COLO829 (cell line): ENCODE measurements at places on chromosomes 6 and 20.

DNA sequence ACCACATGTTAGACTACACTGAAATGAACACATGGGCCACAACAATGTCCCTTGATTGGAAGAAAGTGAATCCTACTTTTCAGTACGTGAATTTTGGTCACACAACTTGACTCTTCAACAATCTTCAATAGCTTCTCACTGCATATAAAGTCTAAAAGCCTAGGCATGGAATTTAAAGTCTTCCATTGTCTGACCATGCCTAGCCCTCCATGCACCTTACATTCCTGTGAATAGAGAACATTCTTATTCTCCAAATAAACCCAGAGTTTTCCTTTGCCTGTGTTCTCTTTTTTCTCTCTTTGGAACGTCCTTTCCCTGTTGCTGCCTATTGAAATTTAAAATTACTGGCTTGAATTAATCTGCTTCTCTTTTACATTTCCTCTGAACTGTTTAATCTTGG, 207.5 kb downstream of the ASCC3 start:
- no peak for DNase-seq

DNA sequence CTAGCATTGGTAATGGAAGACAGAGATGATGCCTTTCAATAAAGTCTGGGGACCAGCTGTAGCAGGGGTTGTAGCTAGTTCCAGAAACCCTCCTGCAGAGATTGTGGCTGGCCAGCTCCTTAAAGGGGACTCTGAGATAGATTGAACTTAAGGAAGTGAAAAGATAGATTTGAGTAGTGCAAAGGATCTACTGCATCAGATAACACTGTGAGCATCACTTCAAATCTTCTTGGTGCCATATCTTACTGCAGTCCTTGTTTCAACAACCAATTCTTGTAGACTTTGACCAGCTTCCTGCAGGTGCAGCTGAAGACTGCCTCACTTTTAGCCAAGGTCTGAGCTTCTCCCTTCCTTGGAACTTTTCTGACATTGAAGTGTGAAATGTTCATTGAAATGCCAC, 14.8 kb upstream of the CEP162 start:
- DNase-seq, result no peak

DNA sequence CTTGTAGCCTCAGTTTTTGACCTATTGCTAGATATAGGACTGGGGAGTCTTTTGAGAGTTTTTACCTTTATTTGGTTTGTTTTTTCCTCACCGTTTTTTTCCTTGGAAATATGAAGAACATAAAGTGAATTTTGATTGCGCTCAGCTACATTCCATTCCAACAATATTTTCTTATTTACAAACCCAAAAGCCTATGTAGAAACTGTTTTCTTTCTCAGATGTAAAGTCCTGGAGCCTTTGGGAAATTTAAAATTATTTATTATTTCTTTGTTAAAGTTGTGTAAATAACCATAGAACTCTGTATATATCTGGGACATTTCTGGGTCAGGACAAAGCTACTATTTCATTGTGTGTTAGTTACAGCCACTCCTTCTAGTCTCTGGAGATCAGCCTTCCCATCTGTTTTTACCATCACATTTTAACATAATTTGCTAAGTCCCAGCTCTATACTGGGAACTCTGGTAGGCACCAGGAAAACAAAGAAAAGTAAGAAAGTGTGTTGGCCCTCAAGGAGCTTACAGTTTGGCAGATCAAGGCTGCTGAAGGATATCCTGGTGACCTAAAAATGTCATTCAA, 68.8 kb downstream of the JAG1 start:
- no peak for DNase-seq

DNA sequence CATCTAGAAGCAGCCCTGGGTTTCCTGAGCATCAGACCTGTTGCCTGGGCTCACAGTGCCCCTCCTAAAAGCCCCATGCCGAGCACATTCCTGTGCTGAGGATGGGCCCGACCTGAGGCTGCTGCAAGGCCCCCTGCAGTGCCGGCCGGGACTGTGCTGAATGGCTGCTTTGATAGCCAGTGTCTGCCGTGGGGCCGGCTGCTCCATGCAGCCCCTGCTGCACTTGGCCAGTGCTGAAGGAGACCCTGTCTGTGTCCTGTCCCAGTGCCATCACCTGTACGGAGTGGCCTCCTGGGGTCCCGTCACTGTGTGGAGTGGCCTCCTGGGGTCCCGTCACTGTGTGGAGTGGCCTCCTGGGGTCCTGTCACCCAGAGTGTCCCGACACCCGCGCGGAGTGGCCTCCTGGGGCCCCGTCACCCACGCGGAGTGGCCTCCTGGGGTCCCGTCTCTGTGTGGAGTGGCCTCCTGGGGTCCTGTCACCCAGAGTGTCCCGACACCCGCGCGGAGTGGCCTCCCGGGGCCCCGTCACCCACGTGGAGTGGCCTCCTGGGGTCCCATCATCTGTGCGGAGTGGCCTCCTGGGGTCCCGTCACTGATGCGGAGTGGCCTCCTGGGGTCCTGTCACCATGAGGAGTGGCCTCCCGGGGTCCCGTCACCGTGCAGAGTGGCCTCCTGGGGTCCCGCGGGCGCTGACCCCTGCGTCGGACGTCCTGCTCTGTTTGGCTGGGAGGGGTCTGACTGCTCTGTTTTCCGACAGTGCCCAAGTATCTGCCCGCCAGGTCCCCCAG, 7.0 kb downstream of the COL9A3 start:
- no peak for DNase-seq

- no peak for DNase-seq
Measured at GRCh38 chr6:162922563-162923166, 194.9 kb downstream of the PACRG start.

GRCh38 chr20:19376451-19377229, 164.2 kb downstream of the SLC24A3 start:
- DNase-seq, result no peak

DNA sequence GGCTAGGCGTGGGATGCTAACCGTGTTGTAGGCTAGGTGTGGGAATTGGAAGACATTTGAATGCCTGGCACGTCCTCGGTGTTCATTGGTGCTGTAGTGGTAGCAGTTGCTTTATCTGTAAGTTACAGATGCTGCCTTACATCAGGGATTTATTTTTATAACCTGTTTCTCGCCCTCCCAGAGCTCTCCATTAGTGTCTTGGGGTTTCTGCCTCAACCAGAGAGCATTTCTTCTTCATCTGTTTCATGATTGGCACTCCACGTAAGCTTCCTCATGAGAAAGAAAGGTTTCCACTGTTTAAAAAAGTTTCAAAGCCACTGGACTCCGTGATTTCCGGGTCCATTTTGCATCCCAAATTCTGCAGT, 9.0 kb downstream of the IGF2R start:
- DNase-seq, result no peak
